ENCODE measurements at places on chromosomes 7 and 10.
A peak's percentile ranks its signal among the peaks of the same experiment; 100 is the strongest.

- no peak for DNase-seq
Measured at GRCh38 chr7:43769281-43769680, 10.8 kb downstream of the BLVRA start.

DNA sequence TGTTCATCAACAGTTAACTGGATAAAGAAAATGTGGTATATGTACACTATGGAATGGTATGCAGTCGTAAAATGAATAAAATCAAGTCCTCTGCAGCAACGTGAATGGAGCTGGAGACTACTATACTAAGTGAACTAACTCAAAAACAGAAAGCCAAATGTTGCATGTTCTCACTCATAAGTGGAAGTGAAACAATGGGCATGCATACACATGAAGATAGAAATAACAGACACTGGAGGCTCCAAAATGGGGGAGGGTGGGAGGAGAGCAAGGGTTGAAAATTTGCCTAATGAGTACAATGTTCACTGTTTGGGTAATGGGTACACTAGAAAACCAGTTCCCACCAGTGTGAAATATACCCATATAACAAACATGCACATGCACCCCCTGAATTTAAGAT is 179.5 kb downstream of the ZWINT start:
- DNase-seq, result no peak

DNA sequence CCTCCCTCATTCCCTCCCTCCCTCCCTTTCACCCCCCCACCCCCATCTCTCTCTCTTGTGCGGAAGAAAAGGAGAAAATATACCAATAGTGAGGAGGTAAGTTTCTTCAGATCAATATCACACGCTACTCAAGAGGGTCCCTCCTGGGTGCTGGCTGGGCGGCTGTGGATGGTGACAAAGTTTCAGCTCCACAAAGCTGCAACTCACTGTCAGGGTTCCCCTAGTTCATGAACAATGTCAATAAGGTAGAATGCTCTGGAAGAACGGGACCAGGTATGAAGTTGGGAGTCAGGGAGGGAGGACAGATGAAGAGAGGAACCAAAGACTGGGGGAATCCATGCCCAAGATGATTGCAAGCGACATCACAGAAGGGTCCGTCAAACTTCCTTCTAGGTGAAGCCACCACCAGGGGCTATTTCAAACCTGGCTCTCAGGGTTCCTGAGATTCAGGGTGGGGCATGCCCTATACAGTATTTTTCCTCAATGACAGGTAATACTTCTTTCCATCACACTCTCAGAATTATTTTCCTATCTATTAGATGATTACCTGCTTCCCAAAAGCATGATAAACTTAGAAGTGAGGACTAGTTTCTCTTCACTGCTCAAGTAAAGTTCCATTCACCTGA is 1.4 kb upstream of the PDE1C start:
- no peak for DNase-seq

DNA sequence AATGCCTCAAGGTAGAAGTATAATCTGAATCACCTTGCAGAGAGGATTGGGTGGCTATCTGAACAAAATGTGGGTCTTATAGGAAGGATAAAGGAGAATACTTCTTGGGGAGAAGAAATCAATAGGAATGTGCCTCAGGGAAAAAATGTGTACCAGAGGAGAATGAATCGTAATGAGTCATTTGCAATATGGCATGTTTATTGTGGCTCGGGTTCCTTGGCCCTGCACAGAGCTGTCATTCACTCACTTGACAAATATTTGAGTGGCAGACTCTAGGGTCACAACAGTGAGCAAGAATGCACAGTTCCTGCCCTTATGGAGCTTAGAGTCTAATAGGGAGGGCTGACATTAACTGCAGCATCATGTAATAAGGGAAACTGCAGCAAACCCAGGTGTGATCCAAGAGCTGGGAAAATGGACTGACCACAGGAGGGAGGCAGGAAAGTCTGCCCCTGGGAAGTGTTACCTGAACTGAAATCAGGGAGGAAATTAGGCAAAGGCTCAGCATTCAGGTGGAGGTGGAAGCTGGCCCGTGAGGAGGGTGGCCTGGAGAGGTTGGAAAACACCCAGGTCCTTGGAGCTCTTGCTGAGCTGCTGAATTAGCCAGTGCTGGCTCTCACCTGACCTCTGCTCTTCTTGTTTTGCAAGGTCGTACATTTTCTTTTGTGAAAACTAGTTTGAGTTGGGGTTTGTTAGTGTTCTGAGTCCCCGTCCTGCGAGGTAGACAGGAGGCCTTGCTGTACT is 203.9 kb downstream of the FRMD4A start:
- no peak for DNase-seq

GRCh38 chr7:106883456-106884026 is 18.5 kb downstream of the PIK3CG start:
- DNase-seq, result no peak

- DNase-seq, result no peak
Measured at GRCh38 chr7:41475801-41476459, 227.0 kb downstream of the INHBA start.

DNA sequence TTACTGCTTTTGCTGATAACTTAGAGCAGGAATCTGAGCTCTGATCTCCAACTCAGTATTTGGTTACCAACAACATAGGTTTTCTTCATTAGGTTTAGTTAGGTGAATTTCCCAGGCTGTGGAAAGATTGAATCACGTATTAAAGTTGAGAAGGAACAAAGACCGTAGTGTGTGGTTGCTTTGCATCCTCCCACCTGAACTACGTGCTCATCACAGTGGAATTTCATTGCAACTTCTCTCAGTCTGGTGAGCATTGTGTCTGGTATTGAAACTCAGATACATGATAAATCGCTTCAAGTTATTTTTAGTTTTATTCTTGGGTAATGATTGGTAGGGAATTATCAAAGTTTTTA is 139.4 kb upstream of the AKR1E2 start:
- no peak for DNase-seq

- no peak for DNase-seq
Measured at GRCh38 chr10:61837755-61838171, 63.7 kb upstream of the ARID5B start.

- DNase-seq, result no peak
Measured at GRCh38 chr7:37476881-37477450, 28.3 kb upstream of the ELMO1 start.

GRCh38 chr10:115049960-115050359 is 43.2 kb upstream of the ATRNL1 start:
- DNase-seq, result no peak

- DNase-seq, result no peak
Measured at GRCh38 chr7:46559194-46559832, 638.2 kb upstream of the IGFBP3 start.

DNA sequence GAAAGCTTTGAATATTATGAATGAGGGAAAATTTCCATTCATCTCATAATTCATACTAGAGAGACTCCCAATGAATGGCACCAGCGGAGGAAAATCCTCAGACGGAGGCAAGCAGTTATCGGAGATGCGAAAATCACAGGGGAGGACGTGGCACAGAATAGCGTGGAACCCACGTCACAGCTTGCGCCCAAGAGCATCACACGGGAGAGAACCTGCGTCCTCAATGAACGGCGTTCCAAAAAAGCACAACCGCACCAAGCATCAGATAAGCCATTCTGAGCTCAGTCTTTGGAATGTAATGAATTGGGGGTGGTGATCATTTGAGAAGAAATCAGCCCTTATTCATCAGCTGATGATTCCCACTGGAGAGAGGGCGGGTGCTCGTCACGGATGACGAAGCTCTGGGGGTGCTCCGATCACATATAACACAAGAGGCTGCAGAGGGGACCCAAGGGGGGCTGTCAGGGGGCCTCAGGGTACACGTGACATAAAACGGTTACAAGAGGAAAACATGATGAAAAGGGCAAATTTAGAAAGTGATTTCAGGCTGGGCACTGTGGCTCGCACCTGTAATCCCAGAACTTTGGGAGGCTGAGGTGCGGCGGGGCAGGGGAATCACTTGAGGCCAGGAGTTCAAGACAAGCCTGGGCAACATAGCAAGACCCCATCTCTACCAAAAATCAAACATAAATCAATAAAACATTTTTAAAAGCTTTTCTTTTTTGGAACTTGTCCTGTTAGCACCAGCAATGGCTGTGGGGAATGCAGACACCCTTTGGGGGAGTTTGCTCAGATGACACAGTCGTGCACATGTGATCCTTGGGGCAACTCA is 33.8 kb upstream of the FIS1 start:
- no peak for DNase-seq

- DNase-seq, result no peak
Measured at GRCh38 chr10:33982995-33983394, 648.5 kb upstream of the NRP1 start.

DNA sequence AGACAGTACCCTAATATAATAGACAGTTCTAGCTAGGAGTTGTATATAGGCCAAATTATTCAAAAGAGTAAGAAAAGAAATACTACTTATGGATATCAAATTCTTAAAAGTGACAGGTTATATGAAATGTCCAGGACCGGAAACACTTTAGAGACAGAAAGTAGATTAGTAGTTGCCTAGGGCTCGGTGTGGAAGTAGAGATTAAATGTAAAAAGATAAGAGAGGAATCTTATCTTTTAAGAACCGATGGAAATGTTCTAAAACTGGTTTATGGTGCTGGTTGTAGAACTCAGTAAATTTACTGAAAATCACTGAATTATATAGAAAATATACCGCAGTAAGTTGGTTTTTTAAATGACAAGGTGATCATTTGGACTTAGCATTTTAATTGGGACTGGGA is 147.5 kb upstream of the ASAH2 start:
- DNase-seq, result no peak

- DNase-seq, result no peak
Measured at GRCh38 chr7:51187941-51188340, 128.7 kb downstream of the COBL start.

DNA sequence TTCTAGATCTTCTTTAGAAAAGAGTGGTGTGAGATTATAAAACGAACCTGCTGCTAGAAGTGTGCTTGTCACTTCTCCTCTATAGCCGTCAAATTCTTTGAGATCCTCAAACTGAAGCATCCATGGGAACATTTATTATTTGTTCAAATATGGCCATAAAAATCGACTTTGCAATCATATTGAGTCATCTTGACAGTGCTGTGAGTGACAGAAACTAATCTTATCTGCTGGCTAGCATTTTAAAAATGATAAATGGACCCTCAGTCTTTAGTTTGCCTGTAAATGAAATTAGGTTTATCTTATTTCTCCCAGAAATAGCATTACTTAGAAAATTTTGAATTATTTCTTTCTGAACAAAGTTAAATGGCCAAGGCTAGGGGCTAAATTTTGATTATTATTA is 290.8 kb downstream of the EXOC4 start:
- no peak for DNase-seq

GRCh38 chr7:93890464-93891068 is at the start of gene TFPI2:
Gene TFPI2 (minus strand): TSS chr7:93890753. CDS start chr7:93890678, 75 bp downstream.
- no peak for DNase-seq

- DNase-seq, result no peak
Measured at GRCh38 chr10:59799421-59799820, 46.2 kb upstream of the MRLN start.

- DNase-seq, result no peak
Measured at GRCh38 chr7:14505906-14506305, 396.6 kb downstream of the DGKB start.

DNA sequence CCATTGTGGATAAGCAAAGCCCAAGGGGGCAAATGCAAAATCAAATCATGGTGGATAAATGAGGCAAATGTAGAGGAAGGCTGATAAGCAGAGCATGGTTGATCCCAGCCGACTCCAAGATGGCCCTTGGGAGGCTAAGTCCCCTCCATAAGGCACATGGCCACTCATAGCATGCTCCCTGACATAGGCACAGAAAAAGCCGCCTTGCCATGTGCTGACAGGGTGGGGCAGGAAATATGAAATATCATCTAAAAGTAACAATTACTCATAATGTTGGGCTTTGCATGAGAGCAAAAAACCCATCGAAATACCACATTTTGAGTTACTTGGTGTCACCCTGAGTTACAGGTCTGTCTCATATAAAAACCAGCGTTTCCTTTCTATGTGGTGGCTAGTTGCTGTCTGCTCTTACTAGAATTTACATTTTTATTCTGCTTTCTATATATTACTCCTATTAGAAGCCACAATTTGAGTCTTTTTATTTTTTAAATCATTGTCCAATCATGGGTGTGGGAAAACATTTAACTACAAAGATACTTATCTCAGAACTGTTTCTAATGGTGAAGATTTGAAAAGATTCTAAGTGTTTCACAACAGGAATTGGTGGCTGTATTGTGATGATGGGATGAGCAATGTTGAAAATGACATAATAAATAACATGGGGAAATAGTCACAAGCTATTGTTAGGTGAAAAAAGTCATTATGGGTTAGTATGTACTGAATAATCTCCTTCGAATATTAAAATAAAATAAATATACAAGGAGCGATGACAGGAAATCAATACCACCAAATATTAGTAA is 102.7 kb downstream of the CUBN start:
- peak; percentile 81 for DNase-seq

DNA sequence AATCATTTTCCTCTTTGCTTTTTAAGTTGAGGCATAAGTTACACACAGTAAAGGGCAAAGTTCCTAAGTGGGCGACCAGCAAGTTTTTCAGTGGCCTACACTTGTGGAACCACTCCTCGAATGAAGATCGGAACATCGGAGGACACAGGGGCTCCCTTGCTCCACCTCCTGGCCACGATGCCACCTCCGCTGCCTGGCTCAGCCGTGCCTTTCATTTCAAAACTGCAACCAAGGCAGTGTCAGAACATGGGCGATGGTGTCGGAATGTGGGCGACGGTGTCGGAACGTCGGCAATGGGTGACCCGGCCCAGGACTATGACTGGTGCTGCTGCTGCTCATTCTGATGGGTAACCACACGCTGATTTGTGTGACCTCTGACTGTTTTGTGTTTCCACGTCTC is 9.6 kb upstream of the VIPR2 start:
- no peak for DNase-seq

DNA sequence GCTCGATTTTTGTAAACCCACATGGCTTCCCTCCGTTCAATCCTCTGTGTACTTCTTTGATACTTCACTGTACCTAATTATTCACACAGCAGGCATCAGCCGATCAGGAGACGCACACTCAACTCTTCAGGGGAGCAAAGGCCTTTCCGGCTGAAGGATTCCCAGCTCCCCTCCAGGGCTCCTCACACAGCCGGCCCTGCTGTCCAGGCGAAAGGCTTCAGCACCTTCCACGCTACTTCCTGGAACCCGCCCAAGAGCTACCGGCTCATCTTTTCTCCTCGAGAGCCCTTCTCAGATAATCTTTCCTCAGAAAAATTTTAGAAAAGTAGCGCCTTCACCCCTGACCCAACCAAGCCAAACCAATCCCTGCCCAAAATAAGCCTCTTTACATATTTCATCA is 270.4 kb downstream of the ZMYND11 start:
- no peak for DNase-seq

- DNase-seq, result no peak
Measured at GRCh38 chr10:132941640-132942051, 724 bp downstream of the CFAP46 start.

GRCh38 chr7:75738975-75739795 is 444 bp upstream of the HIP1 start:
- peak; percentile 99 for DNase-seq

GRCh38 chr10:98254234-98254974 is 13.6 kb downstream of the LOXL4 start:
- no peak for DNase-seq

GRCh38 chr10:132202070-132202970 is 15.6 kb downstream of the DPYSL4 start:
- no peak for DNase-seq

- DNase-seq, result peak; percentile 47
Measured at GRCh38 chr7:37201003-37201875, 247.4 kb downstream of the ELMO1 start.

All from CD4-positive, alpha-beta T cell treated with Interleukin-15 for 1 hour (primary cell).